Anterior cingulate cortex (tissue), 58 donors: ENCODE measurements at places on chromosomes 13 and 19.

- no peak for DNase-seq
Measured at GRCh38 chr13:52933547-52934210, 85.2 kb upstream of the PCDH8 start.

DNA sequence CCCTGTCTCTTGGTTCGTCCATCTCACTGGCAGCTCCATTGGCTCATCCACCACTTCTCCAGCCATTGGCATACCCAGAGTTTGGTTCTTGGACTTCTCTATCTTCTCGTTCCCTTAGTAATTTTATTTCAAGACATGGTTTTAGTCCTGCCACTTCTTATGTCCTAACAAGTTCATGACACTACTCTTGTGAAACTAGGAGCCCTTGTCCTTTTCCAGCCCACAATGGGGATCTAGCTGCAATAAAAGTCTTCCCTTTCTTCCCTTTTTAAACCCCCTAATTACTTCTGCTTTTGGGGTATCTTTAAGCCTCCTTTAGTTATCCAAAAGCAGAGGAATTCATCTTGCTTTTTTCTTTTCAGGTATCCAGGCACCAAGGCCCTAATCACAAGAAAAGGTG is 2.9 kb upstream of the RCBTB2 start:
- DNase-seq: no peak

DNA sequence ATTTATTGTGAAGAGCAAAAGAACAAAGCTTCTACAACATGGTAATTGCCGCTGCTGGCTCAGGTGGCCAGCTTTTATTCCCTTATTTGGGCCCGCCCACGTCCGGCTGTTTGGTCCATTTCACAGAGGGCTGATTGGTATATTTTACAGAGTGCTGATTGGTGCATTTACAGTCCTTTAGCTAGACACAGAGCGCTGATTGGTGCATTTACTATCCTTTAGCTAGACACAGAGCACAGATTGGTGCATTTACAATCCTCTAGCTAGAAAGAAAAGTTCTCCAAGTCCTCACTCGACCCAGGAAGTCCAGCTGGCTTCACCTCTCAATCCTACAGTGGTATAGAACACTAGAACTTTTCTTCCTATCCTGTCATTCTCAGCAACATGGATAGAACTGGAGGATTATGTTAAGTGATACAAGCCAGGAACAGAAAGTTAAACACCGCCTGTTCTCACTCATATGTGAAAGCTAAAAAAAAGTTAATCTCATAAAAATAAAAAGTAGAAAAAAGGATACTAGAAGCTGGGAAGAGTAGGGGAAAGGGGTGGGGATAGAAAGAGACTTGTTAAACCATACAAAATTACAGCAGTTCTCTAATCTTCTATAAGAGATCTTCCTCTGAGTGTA is 33.6 kb upstream of the FARP1 start:
- no peak for DNase-seq

GRCh38 chr13:43077461-43077860 is 54.1 kb downstream of the DNAJC15 start:
- no peak for DNase-seq

GRCh38 chr13:113759525-113760137 is 605 bp downstream of the TMEM255B start:
- DNase-seq: peak; percentile 22

- DNase-seq: no peak
Measured at GRCh38 chr19:39937094-39937720, 2.8 kb upstream of the FCGBP start.

DNA sequence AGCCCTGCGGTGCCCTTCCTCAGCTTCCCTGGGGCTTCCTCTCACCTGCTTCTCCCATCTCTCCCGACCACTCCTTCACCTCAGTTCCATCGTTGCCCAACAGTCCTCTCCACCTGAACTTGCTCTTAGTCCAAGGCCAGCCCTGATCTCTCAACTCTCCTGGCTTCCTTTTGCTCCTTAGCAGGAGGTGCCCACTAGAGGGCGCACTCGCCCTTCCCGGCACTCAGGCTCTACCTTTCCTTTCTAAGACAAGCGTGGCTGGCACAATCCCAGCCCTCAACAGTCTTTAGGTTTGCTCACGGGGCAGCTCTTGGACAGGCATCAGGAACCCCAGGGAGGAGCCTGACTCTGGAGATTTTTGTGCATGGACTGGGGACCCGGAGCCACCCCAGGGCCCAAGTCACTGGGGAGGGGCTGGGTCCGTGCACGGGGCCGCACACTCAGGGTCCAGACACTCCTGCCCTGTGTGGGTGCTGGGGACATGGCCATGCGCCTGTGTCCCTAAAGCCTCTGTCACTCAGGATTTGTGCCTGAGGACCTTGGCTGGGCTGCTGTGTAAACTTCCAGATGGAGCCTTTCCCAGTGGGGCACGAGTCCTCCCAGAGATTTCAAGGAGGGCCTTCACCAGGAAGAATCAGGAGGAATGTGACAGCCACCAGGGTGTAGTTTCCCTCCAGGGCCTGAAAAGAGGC is 12.1 kb upstream of the CEACAM8 start:
- no peak for DNase-seq

- DNase-seq: no peak
Measured at GRCh38 chr19:19094513-19094912, 30.7 kb downstream of the SLC25A42 start.

DNA sequence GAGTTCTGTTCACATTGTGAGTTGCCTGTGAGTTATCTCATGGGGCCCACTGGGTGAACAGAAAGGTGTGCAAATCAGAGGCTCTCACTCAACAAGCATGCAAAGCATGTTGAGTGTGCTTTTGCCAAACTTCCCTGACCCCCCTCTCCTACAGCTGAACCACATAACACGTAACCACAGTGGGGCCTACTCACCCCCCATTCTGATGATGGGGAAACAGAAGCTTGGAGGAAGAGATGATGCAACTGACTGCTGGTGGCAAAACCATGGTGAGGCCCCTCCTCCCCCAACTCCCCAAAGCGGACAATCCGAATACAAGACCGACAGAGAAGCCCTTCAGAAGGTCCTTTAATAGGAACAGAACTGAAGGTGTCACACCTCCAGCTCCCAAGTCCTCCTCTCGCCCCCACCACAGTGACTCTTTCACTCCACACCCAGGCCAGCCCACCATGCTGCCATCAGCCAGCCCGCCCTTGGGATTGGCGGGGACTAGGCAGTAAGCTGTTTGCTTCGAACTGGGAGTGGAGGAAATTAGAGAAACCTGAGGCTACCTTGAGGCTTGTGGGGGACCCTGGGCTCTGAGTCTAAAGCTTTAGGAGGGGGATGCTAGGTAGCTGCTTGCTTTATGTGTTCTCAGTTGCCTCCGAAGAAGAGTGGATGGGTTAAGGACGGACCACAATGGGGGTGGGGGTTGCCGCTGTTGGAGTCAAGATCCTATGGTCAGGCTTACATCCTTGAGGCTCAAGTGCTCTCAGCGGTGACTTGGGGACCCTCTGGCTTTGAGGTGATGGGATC is 3.8 kb downstream of the ZNF784 start:
- no peak for DNase-seq

DNA sequence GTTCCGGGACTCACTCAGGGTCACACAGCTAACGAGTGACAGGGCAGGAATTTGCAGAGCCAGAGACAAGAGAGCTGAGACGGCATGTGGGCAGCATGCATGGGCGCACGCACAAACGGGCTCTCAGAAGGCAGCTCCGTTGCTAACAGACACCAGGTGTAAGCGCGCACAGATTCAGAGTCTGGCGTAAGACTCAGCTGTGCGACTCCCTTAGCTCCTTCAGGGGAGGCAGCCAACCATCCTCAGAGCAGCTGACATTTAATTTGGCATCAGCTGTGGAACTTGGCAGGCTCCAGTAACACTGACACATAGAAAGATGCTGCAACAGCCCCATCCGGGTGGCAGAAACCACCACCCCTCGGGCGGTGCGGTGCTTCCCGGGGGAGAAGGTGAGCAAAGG is 7.5 kb upstream of the TM6SF2 start:
- peak; percentile 56 for DNase-seq

DNA sequence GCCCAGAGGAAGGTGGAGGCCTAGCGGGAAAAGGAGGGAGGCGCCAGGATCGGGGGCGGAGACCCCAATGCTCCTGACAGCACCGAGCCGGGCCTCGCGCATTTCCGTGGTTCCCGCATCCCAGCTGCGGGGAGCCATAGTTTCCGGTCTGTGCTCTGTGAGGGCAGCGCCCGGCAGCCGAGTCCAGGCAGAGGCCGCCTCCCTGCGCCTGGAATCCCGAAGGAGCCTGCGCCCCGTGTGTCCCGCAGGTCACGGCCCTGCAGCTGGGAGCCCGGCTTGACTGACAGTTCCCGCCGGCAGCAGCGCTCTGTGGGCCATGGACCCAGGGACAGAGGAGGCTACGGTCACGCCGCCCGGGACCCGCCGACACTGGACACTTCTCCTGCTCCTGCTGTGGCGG is 74.6 kb upstream of the C13orf46 start:
- no peak for DNase-seq

DNA sequence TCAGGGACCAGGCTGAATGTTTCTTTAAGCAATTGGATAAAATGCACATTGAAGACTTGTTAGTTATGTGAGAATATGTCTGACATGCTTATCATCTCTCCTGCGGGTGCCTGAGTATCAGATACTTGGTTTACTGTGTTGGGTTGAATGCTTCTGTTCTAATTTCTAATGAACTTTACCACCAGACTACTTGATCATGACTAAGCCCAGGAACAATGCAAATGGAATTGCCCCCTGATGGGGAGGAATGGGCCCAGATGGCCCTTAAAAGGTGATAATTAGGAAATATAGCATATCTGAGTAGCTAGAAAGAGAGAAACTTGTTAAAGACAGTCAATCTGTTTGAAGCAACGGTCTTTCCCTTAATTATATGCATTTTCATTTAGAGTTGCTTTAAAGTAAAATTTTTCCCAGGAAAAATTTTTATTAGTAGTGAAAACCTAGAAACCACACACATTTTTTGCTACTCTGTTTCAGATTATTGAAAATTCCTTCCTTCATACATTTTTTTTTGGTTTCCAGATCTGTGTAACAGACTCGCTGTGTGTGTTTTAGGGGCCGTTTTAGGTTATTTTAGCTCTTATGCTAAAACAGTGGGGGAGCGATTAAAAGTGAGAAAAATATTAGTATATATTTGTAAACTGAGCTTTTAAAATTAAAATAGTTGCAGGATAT is 186.6 kb downstream of the TM9SF2 start:
- no peak for DNase-seq
